WERI-Rb-1 (cell line): ENCODE measurements at places on chromosomes 5 and 9.

DNA sequence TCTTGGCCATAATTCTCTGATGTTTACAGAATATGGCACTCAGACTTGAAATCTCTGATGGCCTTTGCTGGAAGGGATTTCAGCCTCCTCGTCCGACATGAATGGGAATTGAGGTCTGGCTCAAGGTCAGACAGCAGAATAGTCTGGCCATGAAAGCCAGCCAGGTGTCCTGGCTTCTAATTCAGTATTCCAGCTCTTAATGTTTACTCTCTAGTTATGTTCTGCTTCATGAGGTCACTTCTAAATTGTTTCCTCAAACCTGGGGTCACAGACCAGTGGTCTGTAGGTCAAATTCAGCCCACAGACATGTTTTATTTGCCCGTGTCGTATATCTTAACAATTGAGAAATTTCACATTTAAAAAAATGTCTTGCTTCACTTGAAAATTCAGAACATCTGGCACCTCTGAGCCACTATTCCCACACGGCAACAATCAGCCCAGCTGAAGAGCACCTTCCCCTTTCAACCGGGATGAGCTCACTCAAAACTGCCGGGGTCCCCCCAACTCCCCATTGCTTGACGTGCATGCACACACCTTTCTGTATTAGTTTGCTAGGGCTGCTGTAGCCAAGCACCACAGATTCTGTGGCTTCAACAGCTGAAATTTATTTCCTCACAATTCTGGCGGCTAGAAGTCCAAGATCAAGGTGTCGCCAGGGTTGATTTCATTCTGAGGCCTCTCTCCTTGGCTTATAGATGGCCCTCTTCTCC lies 243.5 kb downstream of the ENC1 start:
- no peak for DNase-seq

DNA sequence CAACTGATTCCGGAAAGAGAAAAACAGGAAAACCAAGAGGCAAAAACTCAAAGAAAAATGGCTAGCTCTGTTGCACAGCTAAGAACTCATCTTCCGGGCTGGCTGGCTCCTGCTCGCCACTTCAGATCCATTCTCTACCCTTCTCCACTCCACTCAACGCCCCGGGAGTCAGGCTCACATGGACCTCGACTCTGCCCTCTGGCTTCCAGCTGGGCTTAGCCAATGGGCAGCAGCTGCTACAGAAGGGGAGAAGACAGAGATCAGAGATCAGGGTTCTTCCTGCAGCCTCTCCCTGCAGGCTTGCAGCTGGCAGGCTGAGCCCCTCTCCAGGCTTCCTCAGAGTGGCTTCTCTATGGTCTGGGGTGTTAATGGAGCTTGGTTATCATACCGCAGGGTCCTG lies 187.5 kb downstream of the MED10 start:
- no peak for DNase-seq

GRCh38 chr5:149114403-149115312 lies 26.6 kb upstream of the ABLIM3 start:
- DNase-seq = peak; percentile 48

DNA sequence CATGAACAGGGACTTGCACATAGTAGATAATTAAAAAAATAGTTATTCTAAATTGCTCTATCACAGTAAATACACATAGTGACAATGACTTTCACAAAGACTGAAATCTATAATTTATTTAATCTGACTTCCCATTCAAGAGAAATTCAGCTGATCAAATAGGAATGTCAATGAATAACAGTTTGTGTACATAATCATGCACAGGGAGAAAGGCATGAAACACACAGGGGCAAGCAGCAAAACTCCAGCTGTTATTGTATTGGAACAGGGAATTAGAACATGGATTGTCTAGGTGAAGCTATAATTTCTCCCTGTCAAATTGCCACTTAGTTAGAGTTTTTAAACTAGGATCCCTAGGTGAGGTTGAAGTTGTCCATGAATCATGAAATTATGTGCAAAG lies 99.9 kb downstream of the HCN1 start:
- DNase-seq = no peak

DNA sequence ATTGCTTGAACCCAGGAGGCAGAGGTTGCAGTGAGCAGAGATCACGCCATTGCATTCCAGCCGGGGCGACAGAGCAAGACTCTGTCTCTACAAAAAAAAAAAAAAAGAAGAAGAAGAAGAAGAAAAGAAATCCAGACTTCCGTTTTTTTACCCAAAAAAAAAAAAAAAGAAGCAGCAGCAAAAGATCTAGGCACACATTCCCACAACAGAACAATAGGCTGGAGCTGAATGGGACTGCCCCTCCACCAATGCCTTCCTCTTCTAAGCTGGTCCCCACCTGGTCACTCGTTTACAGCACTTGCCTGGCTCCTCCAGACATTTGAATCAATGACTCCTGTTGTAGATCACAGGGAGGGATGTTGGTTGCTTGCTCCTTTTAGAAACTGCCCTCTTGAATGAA lies 1.6 kb upstream of the LMAN2 start:
- DNase-seq = no peak

DNA sequence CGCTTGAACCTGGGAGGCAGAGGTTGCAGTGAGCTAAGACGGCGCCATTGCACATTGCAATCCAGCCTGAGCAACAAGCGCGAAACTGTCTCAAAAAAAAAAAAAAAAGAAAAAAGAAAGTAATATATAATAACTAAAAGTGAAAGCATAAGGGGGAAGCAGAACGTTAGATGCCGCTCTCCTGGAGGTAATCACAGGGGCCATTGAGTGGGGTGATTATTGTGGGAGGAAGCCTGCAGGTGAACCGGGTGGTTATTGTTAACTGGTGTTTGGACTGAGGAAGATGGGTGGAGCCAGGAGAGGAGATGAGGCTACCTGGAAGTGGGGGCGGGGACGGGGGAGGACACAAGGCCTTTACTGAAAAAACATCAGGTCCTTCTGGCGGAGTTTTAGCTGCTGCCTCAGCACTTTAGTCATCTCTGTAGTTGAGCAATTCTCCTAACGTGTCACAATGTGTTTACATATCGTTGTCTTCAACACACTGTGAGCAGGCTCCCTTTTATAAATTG lies 5.3 kb upstream of the TJP2 start:
- DNase-seq = no peak

- no peak for DNase-seq
These were observed 21.3 kb upstream of the NCS1 start for GRCh38 chr9:130150779-130151382.

DNA sequence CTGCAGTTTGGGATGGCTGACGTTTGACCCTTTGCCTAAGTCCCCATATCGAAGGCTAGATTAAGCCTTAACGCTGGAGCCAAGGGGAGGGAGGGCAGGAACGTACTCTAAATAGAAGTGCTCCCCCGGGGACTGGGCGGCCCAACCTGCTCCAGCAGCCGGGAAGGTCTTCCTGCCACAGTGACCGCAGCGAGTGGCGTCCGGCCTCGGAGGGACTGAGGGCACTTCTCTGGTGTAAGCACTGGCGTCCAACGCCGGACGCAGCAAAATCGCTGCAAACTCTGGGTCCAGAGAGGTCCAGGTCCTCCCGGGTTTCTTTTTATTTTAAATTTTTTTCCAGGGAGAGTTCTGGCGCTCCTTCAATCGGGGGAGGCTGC lies 505 bp upstream of the ACER2 start:
- no peak for DNase-seq

- DNase-seq = no peak
These were observed 255.2 kb upstream of the TNC start for GRCh38 chr9:115373000-115373709.

DNA sequence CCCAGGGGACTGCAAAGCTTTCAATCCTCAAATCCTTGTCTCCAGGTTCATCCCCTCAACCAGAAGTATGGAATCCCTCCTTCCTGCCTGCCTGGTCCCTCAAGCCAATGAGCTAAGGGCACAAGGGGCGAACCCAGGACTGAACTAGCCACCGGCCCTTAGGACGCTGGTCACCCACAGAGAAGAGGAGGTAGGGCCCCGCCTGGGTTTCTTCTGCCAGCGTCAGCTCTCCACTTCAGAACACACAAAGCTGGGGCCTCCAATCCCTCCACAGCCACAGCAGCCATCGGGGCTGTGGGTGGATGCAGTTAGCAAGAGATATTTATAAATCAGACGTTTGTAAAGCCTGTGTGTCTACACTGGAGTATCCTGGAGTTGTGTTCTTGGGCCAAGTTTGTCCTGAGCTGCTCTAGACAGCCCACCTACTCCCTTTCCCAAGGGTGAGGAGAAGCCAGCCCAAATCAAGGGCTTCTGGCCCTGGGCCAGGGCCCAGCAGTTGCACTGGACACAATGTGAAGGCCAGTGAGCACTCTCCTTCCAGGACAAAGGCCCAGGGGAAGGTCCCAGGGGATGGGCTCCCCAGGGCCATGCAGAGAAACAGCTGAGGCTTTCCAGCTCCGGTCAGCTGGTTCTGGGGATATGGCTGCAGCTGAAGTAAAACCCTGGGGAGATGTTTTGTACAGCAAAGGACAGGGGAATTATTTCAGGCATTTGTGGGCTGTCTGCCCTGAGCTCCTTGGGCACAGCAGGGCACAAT lies 18.9 kb downstream of the AMBP start:
- DNase-seq = no peak

DNA sequence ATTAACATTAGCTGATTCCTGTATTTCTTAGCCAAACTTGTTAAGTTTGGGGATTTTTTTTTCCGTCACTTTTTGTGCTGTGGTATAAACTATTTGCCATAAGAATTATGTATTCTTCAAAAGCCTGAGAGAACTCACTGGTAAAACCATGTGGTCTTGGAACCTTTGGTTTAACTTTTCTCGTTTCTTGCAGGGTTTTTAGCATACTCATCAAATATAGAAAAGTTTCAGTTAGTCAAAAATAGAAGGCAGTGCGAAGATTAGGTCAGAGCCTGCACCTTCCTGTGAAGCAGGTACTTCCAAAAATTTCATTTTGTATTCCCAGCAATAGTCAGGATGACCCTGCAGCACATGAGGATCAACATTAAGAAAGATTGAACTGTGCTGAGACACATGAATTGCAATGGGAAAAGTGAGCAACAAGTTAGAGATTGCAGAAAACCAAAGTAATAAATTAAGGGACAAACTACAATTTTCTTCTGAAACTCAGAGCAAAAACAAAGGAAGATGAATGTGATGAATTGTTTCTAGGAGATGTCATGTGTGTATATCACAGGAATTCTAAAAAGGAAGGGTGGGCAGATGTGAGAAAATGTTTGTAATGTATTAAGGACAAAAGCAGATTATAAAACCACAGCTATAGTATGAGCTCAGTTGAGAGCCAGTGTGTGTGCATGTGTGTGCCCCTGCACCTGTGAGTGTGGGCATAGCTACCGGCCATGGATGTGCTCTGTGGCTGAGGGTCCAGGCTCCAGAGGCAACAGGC lies 102.2 kb downstream of the ANGPTL2 start:
- DNase-seq = no peak

DNA sequence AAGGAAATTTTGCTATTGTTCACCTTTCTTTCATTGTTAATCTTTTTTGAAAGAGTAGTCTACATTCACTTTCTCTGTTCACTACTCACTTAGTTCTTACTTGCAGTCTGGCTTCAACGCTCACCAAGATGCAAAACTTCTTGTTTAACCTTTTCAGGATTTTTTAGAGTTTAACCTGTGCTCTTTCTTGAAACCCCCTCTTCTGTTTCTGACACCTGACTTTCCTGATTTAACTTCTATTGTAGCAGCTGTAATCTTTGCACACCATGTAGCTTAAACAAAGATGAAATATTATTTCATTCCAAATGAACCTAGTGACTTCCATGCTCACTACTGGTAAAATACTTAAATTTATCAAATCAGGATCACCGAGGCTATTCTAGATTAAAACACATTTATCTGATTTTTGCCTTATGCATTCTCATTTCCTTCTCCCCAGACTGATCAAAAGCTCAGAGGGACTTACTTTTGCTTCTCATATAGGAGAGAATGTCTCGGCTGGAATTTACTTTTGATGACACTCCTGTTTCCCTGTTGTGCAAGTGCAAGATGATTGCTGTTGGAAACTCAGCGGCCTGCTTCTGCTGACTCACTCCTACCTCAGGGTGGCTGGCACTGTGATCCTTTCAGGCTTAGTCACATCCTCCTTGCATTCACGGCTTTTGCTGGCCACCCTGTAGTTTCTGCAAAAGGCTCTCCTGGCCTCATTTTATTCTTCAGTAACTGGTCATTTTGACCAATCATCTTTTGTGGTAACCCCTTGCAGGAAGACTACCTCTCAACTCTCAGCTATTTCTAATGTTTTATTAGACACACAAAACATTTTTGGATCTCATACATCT lies 109.3 kb upstream of the IFNE start:
- DNase-seq = no peak

- DNase-seq = no peak
These were observed 36.7 kb upstream of the ANXA1 start for GRCh38 chr9:73114958-73115357.

DNA sequence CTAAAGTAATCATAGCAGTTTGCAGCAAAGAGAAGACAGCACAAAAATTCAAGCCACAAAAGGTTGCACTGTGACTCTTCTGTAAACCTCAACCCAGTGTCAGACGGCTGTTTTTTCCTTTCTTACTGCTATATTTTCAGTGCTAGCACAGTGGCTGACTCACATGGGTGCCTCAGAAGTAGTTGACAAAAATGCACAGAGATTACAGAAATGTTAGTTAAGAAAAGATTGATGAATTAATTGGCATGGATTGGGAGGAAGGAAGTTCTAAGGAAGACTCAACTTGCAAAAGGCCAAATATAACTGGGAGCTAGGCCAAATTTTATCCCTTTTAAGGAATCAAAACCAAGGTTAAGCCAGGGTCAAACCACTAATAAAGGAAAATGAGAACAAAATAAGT lies 43.7 kb upstream of the ITGA1 start:
- DNase-seq = no peak

DNA sequence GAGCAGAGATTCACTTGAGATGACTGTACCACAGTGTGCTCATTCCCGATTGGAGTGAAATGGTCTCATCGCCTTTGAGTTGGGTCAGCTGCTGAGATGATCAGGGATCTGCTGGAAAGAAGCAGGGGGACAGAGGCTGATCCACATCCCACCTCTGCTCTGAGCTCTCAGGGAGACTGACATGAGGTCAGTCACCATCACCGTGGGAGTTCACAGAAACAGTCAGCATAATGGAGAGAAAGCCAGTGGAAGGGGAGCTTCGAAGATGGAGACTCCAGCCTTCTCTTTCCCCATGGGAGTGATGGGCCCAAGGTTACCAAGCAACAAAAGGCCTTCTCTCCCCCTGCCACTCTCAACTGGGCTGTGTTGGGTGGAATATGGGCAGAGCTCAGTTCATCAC lies 276.4 kb downstream of the CDK5RAP2 start:
- no peak for DNase-seq
